ENCODE measurements at places on chromosomes 4 and X. TPM values are rescaled to one million over a fixed set of nuclear protein-coding genes. Genes with fewer than 3 reads are reported as not detected.

GRCh38 chr4:176453658-176454057, 133.9 kb downstream of the SPCS3 start:
- no peak overlapping the region for H3K27ac ChIP-seq
- no peaks in the 10 kb centered on the region for H3K27me3 ChIP-seq
- H3K36me3 ChIP-seq = no peaks in the 10 kb centered on the region
- H3K4me3 ChIP-seq = no peak overlapping the region
- DNase-seq = no peak

DNA sequence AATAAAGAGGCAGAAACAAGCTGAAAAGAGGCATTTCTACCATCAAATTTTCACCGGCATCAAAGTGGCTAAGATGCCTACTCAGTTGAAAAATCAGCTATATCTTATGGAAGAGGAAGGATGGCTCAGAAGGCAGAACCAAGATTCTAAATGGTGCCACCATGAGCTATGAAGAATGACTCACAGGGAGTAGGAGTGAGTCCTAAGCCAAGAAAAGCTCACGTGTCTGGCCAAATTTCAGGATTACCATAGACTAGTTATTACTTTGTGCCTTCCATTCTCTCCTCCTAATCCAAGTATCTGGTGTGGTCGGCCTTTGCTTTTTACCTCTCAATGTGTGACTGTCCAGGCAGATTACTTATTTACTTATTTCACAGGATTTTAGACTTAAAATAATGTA, 54.8 kb downstream of the BMP3 start:
- DNase-seq = no peak
- H3K36me3 ChIP-seq = no peaks in the 10 kb centered on the region
- no peak overlapping the region for H3K4me3 ChIP-seq
- no peaks in the 10 kb centered on the region for H3K27me3 ChIP-seq

GRCh38 chr4:166422475-166422874, 549.4 kb downstream of the TLL1 start:
- no peaks in the 10 kb centered on the region for H3K36me3 ChIP-seq
- H3K4me1 ChIP-seq = no peaks in the 10 kb centered on the region
- DNase-seq = no peak
- no peaks in the 10 kb centered on the region for H3K27me3 ChIP-seq
- H3K4me3 ChIP-seq = no peak overlapping the region

DNA sequence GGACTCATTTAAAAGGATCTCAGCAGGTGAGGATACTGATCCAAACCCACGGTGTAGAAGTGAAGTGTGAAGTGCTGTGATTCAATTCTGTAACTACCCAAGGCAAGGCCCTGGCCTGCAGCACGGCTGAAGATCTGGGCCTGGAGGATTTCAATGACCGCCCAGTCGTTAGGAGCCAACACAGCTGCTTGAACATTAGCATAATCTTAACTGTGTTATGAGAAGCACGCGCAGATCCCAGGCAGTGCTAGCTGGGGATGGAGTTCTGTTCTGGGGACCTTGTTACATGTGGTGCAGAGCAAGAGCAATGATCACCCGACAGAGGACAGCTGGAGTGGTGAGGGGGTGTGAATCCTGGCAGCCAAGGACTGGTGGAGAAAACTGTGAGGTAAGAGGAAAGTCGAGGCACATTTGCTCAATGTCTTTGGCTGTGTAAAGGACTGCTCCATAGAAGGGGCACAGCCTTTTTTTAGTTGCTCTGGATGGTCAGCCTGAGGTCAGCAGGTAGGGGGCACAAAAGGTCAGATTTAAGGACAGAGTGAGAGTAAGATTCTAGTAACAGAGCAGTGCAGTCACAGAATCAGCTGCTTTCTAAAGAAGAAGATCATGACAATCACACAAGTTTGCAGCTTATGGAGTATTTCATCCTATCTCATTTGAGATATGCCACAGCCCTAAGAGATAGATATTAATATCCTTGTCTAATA, 181.8 kb downstream of the DCLK2 start:
- no peaks in the 10 kb centered on the region for H3K27me3 ChIP-seq
- H3K4me3 ChIP-seq = no peak overlapping the region
- H3K4me1 ChIP-seq = no peaks in the 10 kb centered on the region
- H3K27ac ChIP-seq = no peak overlapping the region
- DNase-seq = no peak

DNA sequence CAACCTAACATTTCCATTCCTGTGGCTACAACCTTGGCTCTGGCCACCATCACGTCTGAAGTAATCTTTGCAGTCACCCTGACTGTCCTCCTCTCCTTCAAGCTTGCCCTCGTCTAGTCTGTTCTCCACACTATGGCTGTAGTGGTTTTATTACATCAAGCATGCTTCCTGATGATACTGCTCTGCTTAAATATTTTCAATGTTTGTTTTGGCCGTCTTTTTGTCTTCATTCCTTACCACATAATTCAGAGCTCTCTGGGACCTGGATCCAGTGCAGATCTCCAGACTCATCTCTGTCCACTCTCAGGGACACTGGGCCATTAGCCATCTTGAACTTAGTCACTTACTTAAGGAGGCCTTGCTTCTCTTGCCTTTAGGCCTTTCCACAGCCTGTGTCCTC, 27.7 kb upstream of the FREM3 start:
- DNase-seq = no peak
- no peaks in the 10 kb centered on the region for H3K27me3 ChIP-seq
- no peak overlapping the region for H3K4me3 ChIP-seq
- H3K27ac ChIP-seq = no peak overlapping the region
- H3K4me1 ChIP-seq = no peaks in the 10 kb centered on the region
- H3K36me3 ChIP-seq = no peaks in the 10 kb centered on the region

DNA sequence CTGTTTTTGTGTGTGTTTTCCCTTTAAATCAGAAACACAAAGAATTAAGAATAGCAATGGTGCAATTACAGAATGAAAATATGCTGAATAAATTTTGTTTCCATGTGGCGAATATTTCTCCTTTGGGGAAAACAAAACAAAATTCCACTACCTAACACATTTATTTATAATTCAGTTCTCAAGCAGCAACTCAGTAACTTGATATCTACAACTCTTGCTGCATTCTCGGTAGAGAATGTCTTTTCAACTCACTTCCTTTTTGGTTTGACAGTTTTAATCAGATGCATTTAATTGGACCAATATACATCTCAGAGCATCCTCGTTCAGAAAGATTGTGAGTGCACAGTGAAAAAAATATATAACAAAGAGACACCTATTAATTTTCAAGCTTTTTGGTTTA, 30.8 kb downstream of the ZNF827 start:
- no peak for DNase-seq
- H3K4me3 ChIP-seq = no peak overlapping the region
- H3K36me3 ChIP-seq = no peaks in the 10 kb centered on the region

- DNase-seq = no peak
- no peak overlapping the region for H3K4me3 ChIP-seq
- H3K36me3 ChIP-seq = no peaks in the 10 kb centered on the region
Observed at GRCh38 chrX:25941087-25941486, 197.1 kb upstream of the MAGEB18 start.

GRCh38 chrX:12992544-12993118, 17.7 kb downstream of the TMSB4X start:
- H3K27ac ChIP-seq = no peak overlapping the region
- DNase-seq = no peak
- H3K36me3 ChIP-seq = no peaks in the 10 kb centered on the region
- H3K4me3 ChIP-seq = no peak overlapping the region

DNA sequence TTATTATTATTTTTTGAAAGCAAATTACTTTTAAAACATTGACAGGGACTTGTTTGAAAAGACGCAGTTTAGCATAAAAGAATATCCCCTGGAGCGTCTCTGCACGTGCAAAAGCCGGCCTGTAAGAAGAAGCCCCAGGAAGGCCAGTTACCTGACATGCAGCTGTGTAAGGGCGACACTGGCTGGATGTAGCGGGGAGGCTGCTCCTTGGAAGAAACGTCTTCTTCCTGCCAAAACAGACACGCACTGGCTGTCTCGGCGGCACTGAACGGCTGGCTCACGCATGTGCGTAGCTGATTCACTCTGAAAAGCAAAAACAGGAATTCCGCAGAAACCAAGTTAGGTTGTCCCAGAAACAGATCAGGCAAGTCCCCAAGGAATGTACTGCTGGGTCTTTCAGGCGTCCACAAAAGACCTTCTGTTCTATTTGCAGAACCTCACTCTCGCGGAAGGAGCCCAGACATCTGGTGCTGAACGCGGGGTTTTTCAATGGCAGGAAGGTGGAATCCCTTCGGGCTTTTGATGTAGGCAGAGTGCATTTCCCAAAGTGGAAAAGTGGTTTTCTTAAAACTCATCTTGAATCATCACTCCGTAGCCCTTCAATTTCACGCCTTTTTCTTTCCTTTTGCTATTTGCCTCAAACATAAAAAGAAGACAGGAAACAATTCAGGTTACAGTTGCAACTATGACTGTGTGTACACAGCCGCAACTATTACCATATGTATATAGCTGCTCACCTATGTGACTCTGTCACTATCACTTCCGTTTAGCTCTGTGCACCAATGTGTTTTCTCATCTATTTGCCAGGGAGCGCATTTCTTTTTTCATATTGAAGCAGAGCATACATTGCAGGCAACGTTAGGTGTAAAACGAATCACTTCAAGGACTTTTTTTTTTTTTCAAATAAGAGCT, 38.1 kb upstream of the ARSH start:
- no peak for DNase-seq
- no peak overlapping the region for H3K4me3 ChIP-seq
- no peaks in the 10 kb centered on the region for H3K4me1 ChIP-seq
- H3K27ac ChIP-seq = no peak overlapping the region
- H3K27me3 ChIP-seq = no peaks in the 10 kb centered on the region

DNA sequence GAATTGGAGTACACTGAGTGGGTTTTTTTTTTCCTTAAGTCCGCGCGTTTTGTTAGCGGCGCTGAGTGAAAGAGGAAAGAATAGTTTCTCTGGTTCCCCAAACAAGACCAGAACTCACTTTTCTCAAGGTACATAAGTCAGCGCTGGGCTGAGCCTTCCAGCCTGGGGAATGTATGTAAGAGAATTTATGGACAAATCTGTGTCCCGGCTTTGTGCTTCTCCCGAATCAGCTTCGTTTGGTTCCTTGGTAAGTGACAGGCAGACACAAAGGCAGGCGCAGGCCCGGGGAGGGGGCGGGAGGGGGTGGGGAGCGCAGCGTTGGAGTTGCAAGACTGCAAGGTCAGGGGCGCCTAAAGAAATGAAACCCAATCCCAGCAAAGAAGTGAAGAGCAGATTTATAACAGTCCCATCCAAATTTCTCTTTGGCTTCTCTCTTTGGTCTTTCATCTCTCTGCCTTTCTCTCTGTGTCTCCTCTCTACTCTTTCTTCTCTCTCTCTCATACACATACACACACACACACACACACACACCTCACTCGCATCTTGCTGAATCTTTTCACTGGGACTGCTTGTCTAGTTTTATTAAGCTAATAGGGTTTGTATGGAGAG, 981 bp downstream of the TET2 start:
- H3K27ac ChIP-seq = peak overlapping the region; percentile 92
- H3K4me3 ChIP-seq = peak overlapping the region; percentile 99
- H3K27me3 ChIP-seq = no peaks in the 10 kb centered on the region
- DNase-seq = peak; percentile 88
- H3K4me1 ChIP-seq = no peaks in the 10 kb centered on the region

DNA sequence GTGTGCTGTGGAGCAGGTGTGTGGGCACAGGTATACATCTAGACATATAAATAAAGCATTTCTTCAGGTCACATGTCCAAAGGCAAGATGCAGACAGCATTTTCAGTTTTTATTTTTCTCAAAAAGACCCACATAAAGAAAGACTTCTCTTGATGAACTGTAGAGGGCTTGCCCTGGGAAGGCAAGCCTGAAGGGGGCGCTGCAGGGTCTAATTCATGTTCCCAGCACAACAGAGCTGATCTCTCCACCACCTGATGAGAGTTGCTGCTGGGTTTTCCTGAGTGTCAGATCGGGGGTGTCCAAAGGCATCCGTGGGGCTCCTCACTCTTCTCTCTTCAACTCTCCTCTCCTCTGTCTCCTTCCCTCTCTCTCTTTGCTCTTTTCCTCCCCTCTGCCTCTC, 26.6 kb downstream of the ADRA2C start:
- H3K27me3 ChIP-seq = no peaks in the 10 kb centered on the region
- H3K4me1 ChIP-seq = no peaks in the 10 kb centered on the region
- no peak overlapping the region for H3K4me3 ChIP-seq
- H3K36me3 ChIP-seq = no peaks in the 10 kb centered on the region

DNA sequence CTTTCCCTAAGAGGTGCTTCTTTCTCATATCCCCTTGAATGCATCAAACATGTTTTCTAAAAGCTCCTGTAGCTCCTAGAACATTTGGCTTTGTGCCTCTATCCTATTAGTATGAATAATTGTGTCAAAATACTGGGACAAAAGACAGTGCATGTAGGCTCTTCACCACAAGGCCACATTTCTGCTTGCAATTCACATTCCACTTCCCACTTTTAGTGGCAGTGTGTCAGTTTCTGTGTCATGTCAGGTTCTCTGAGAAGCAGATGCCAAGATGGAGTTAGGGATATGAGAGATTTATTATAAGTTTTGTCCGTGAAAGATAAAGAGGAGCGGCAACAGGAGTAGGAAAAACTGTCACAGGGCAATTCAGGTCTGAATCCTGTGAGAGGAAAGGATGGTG, 61.3 kb upstream of the GPRIN3 start:
- H3K4me1 ChIP-seq = no peaks in the 10 kb centered on the region
- no peaks in the 10 kb centered on the region for H3K36me3 ChIP-seq
- no peak for DNase-seq

The NMU gene
- 0.79 TPM for total RNA-seq

The GABRE gene
- 16.6 TPM for total RNA-seq

The COL4A5 gene
- 23.9 TPM for total RNA-seq

The TEX13C gene
- not detected for total RNA-seq

The CNGA1 gene
- 3.4 TPM for total RNA-seq

The ZXDB gene
- 9.4 TPM for total RNA-seq

All from kidney (tissue), 22 donors.